Umbilical cord (tissue), 2 donors: ENCODE measurements at places on chromosomes 13 and 19. TPM values are rescaled to one million over a fixed set of nuclear protein-coding genes. Genes with fewer than 3 reads are reported as not detected.

DNA sequence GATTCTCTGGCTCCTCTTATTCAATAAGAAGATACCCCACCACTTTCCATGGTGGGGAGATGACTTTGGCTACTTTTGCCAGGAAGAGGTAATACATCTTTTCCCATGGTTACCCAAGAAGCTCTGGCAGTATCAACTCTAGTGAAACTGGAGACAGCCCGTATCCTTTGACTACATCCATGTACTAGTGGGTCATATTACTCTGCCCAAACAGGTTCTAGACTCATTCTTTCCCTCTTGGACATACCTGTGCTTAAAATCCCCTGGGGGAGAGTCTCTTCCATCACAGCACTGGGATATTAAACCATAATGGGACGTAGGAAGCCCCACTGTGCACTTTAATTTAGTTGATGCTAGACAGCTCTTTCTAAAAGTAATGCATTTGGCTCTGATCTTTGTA lies 144.7 kb upstream of the KLF12 start:
- DNase-seq: no peak

DNA sequence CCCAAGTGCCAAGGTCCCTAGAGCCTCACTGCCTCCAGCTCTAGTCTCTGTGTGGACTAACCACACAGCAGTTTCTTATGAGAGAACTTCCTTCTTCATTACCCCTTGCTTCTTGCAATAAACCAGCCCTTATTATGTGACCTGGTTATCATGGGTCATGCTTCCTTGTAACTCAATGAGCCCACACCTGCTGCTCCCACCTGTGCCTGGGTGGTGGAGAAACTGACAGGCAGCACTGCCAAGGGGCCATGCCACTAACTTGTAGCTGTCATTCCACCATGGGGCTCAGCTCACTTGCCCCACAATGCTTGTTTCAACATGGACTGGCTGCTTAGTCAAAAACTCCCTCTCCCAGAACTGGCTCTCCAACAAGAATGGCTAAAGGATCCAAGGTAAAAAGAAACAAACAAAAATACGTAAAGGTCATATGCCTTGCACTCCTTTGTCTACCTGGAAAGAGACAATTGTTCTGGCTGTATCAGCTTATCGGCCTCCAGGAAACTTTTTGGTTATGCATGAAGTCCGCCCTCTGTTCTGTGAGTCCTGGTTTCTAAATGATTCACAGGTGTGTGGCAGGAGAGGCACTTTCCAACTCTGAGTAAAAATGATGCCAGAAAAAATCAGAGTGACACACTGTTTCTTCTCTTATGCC lies 446.4 kb downstream of the COG6 start:
- DNase-seq: no peak

ANGPTL8 gene
- not detected for total RNA-seq

GRCh38 chr19:1045247-1045603 lies 5.3 kb downstream of the ABCA7 start:
- no peak for DNase-seq

- DNase-seq: no peak
These were observed 16.1 kb upstream of the MTIF3 start for GRCh38 chr13:27466513-27466912.
